ENCODE measurements at places on chromosomes 11 and 22. TPM values are rescaled to one million over a fixed set of nuclear protein-coding genes. Genes with fewer than 3 reads are reported as not detected.

MB gene
- not detected for total RNA-seq

ZNF280B gene
- 8.6 TPM for total RNA-seq

SPDYC gene
- not detected for total RNA-seq

HPS4 gene
- 48.5 TPM for total RNA-seq

PLXNB2 gene
- total RNA-seq = 128 TPM

EIF1AD gene
- total RNA-seq = 61.0 TPM

ARHGAP42 gene
- 21.6 TPM for total RNA-seq

OR8G1 gene
- not detected for total RNA-seq

WBP2NL gene
- total RNA-seq = not detected

APOL3 gene
- not detected for total RNA-seq

GGTLC2 gene
- not detected for total RNA-seq

ROBO4 gene
- total RNA-seq = 0.07 TPM

EMID1 gene
- total RNA-seq = 9.0 TPM

C11orf65 gene
- total RNA-seq = 1.0 TPM

CRYBB3 gene
- total RNA-seq = not detected

OR8K3 gene
- not detected for total RNA-seq

SCUBE1 gene
- total RNA-seq = 12.1 TPM

FREY1 gene
- 2.5 TPM for total RNA-seq

EFEMP2 gene
- total RNA-seq = 36.0 TPM

NNMT gene
- 0.82 TPM for total RNA-seq

RBMXL2 gene
- 0.20 TPM for total RNA-seq

TIGD3 gene
- 3.3 TPM for total RNA-seq

CYB5R2 gene
- 15.1 TPM for total RNA-seq

MAP4K2 gene
- 14.6 TPM for total RNA-seq

UPK3A gene
- total RNA-seq = not detected

POU2AF1 gene
- not detected for total RNA-seq

OR5A1 gene
- not detected for total RNA-seq

BCO2 gene
- 1.5 TPM for total RNA-seq

CCDC15 gene
- 6.1 TPM for total RNA-seq

PDGFD gene
- total RNA-seq = 3.4 TPM

CABP4 gene
- total RNA-seq = not detected

NAALADL1 gene
- 0.35 TPM for total RNA-seq

SOX6 gene
- total RNA-seq = 18.6 TPM

MS4A6E gene
- not detected for total RNA-seq

All from neural crest cell (in vitro differentiated cells).